Motor neuron (in vitro differentiated cells): ENCODE measurements at places on chromosomes 2 and 18. TPM values are rescaled to one million over a fixed set of nuclear protein-coding genes. Genes with fewer than 3 reads are reported as not detected.
A peak's percentile ranks its signal among the peaks of the same experiment; 100 is the strongest.

EVX2 gene
- total RNA-seq, result 0.15 and 0.16 TPM in 2 replicates

ELOA2 gene
- total RNA-seq, result 0.15 and 0.38 TPM in 2 replicates

RAB6D gene
- 0.46 and 0.47 TPM in 2 replicates for total RNA-seq

TACR1 gene
- 1.8 and 2.6 TPM in 2 replicates for total RNA-seq

CPLX4 gene
- total RNA-seq, result 0.25 TPM in 1 of 2 replicates, not detected in the other

LYPD6 gene
- total RNA-seq, result 4.6 and 4.9 TPM in 2 replicates

CNDP1 gene
- total RNA-seq, result 0.08 and 0.18 TPM in 2 replicates

DUSP28 gene
- total RNA-seq, result 5.1 and 6.9 TPM in 2 replicates

BCL11A gene
- 3.6 and 4.7 TPM in 2 replicates for total RNA-seq

ANKRD30B gene
- total RNA-seq, result not detected in 2 replicates

GRCh38 chr2:44997963-44998362, 11.3 kb downstream of the SIX2 start:
- no peak for ATAC-seq

DNA sequence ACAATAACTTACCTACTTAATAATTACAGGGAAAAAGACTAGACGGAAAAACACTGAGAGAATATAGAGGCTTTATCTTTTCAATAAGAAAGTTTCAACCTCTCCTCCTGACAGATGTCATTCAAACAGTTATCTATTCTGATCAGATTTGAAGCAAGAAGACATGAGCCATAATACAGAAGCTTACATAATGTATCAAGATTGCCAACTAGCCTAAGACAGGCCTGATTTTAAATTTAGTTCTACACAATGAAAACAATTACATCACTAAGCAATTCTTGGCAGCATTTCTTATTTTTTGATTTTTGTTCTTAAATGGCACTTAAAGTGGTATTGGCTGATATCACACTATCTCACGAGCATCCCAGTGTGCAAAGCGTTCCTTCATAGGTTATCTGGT, 41.6 kb downstream of the GPR155 start:
- ATAC-seq, result no peak

- ATAC-seq, result peak; percentile 44
Observed at GRCh38 chr18:6482198-6482977, 67.7 kb upstream of the L3MBTL4 start.

DNA sequence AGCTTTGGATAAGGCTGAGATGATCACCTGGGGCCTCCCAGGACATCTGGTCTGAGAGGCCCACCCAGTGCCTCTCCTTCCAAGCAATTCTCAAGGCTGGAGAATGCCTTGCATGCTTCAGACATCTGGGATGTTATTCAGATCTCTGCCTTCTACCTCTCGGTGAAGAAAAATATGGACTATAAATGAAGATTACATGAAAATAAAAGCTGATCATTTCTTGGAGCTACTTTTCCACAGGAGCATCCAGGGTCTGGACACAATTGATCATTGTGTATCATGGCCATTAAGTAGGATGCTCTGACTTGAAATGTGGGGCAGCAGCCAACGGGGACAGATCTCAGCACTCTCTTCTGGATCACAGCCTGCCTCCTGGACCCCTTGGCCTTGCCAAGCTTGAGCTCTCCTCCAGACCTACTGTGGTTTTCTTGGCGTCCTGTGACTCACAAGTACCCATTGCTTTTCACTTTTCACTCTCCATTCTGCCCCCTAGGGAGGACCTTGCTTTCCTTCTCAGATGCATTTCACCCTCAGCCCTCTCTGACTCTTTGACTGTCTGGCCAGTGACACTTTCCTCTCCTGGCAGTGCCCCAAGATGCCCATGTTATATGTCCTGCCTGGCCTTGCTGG, 203.1 kb downstream of the INSIG2 start:
- ATAC-seq, result peak; percentile 57

DNA sequence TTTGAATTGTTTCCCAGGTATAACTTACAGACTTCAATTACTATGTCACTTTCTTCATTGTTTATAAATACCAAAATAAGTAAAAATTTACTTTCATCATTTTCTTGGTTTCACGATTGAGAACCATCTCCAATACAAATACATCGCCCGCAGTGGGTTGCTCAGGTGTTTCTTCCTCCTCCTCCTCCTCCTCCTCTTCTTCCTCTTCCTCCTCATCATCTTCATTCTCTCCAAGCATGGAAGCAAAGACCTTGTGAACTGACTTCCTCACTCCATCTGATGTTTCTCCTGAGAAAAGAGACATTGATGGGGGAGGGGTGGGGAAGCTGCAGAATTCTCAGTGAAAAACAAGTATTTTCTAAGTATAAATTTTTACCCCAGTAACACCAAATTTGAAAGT, 6.6 kb downstream of the GTF3C3 start:
- ATAC-seq, result no peak

DNA sequence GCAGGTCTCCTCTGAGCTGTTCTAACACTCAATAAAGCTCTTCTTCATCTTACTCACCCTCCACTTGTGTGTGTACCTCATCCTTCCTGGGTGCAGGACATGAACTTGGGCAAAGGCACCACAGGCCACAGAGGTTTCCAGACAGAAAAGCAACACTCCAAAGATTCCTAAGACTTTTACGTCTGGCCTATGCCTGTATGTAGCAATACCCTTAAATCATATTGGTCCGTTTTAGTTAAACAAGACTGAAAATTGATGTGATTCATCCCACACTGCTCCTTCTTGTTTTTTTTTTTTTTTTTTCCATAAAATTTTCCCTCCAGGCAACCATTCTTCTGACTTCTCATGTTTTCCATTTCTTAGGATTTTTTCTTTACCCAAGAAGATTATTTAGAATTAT, 404.3 kb downstream of the PID1 start:
- ATAC-seq, result no peak

DNA sequence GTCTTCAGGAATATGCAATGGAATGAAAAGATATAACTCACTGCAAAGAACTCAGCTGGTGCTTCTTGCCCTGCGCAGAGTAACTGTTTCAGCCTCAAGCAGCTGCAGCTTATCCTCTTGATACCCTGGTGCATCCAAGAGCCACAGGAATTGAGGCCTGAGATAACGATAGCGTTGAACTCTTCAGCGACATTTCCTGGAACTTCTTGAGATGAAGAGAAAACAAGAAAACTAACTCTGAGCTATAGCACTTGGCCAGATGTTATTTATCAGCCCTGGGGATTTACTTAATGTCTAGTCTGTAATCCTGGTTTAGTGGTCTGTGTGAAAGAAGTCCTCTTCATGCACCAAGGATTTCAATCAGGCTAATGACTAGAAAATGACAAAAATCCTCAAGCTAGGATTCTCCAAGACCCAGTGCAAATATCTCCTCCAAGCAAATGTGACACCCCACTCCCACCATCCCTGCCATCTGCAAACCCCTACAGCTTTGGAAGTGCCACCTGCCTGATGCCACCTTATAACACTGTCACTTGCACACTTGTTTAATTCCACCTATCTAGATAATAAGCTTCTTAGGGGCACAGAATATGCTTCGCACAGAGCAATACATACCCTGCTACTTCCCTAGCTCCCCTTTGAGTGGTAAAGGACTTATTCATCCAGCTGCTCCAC, 40.6 kb downstream of the EHD3 start:
- no peak for ATAC-seq

DNA sequence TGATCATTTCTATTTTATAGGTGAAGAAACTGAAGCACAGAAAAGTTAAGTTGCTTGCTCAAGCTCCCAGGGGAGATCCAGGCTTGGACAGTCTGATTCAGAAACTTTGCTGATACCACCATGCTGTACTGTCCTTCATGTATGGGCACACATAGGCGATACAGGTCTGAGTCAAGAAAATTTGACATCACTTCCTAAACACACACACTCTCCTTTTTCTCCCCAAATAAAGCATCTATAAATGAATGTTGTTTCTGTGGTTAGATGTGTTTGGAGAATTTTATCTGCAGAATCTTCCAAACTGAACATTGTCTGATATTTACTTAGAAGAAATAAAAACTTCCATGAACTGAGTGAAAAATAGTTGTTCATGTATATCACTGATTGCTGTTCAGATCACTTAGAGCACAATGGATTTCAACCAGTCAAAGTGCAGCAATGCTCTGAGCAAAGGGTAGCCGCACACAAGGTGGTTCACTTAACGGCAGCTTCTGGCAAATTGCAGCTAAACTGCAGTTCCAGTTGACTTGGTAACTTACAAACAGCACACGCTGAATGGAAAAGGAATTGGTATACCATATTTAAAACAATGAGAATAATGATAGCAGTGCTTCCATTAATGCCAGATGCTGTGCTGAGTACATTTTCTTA, 10.0 kb upstream of the AGFG1 start:
- no peak for ATAC-seq

DNA sequence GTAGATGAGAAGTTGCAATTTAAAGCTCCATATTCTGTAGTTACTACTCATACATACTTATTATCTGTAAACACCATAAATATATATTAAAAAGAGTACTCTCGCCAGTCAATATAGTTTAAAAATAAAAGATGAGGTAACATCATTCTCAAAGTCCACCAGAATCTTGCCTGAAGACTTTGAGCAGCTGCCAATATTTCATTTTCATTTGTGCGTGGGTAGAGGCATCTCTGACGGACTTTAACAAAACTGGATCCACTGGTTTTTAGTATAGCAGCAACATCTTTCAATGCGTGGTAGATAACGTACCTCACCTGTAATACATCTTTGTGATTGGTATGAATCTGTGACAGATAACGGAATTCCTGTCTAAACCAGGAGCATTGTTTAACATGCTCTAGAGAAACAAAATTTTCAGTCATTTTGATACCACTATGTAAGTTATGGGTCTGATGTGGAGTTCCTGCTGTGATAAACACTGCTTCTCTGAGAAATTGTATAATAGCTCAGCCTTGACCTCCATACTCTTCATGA, 45.0 kb downstream of the WDR75 start:
- no peak for ATAC-seq

DNA sequence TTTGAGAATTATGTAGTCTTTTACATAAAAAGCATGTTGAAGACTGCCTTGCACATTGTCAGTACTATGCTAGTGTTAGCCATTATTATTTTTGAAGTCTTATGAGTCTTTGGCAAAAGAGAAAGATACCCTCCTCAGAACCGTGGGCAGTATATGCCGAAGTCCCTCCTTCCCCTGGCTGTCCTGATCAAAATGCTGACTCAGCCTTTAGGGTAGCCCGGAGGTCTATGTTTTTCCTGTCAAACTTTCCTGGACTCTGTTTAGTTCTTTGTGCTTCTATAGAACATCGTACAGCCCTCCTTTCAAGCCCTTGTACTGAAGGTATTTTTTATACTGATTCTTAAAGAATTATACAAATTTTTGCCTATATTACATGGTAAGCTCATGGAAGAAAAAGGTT, 264.7 kb upstream of the ATP5MC3 start:
- ATAC-seq, result no peak

GRCh38 chr2:239548965-239549595, 148.3 kb upstream of the HDAC4 start:
- ATAC-seq, result no peak

GRCh38 chr2:215777465-215778044, 235.8 kb downstream of the MREG start:
- no peak for ATAC-seq

DNA sequence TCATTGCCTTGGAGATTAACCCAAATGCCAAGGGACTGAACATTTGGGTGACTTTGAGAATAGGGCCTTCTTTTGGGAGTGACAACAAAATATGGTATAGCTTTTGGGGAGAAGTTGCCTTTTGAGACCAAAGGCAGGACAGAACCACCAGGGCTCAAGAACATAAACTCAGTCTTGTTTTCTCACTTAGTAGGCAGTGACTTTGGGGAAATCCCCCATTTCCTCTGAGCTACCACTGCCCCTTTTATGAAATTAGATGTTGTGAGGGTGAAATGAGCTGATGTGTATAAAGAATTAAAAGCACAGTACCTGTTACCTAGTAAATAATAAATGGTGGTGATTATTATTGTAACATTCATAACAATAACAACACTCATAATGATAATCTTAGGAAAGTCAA, 36.5 kb downstream of the GPD2 start:
- no peak for ATAC-seq

DNA sequence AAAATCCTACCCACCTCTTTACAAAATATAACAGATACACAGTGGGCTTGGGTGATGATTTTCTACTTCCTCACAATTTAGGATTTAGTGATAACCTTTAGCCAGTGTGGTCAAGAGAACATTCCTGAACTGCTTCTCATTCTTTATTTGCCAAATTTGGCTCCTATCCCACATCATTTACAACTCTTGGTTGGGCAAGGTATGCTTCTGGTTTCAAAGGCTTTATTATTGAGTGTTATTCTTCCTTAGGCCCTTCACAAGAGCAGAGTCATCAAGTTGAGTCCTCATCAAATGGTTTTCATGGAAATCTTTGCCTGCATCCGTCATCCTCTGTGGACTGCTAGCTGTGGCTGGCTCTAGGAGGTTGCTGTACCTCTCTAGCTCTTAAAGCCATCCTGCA, 472.0 kb upstream of the ETAA1 start:
- no peak for ATAC-seq

DNA sequence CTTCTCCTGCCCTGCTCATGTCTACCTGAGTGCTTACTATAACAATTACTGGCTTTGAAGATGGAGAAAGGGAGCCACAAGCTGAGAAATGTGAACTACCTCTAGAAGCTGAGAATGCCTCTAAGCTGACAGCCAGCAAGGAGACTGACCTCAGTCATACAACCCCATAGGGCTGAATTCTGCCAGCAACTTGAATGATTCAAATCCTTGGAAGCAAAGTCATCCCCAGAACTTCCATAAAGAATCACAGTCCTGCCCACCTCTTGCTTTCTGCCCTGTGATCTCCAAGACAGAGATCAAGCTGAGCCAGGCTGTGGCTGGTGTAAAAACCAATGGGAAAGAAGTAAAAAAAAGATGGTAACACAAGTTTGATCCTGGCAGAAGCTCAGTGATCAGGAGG, 288.2 kb upstream of the SPHKAP start:
- no peak for ATAC-seq

DNA sequence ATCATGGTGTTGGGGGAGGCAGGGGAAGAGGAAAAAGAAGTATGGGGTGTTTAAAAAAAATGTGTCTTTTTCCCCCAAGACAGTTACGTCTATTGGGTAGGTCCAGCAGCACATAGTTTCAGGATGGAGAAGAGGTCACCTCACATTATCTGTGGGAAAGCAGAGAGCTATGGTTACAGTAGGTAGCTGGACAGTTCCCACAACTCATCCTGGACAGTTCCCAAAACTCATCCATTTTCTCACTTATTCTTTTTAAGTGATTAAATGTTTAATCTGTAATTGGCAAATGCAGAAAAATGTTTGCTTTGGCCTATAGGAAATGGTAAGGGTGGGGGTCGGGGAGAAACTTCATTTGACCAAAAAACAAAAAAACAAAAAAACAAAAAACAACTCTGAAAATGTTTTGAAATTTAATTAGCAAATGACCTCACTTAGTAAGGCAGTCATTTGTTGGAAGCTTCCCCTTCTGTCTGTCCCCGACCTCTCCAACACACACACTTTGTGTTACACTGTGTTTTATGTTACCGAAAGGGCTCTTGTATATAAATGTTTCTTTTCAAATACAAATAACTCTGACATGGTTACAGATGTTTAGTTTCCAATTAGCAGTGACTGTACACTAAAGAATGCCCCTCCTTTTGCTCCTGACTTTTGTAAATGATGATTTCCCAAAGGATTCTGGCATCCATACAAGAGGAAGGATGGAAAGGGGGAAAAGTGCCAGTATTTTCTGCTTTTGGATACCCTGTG, 173.3 kb upstream of the ZFP36L2 start:
- ATAC-seq, result peak; percentile 92

- peak; percentile 57 for ATAC-seq
Observed at GRCh38 chr2:28492282-28492681, 3.6 kb upstream of the PLB1 start.
